Activated T-helper 1 cell treated with anti-CD3 and anti-CD28 coated beads, Interleukin-2, amount 50 U/mL, for 16 hours (primary cell): ENCODE measurements at places on chromosomes 7 and 10.

DNA sequence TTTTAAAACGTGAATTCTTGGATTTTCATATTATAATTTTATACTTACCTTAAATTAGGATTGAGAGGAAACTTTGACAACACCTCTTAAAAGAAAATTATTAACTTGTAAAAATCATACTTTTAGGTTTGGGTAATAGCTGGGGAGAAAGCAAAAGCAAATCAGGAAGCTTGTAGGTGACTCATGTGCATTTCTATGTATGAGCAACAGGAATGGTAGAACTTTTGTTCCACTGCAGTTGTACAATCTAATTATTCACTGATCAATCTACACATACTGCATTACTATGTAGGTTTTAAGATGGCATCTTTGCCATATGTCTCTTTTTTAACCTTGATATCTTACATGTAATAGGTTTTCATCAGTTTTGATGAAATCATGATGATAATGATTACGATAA lies 223.2 kb downstream of the PRKG1 start:
- no peak for DNase-seq

DNA sequence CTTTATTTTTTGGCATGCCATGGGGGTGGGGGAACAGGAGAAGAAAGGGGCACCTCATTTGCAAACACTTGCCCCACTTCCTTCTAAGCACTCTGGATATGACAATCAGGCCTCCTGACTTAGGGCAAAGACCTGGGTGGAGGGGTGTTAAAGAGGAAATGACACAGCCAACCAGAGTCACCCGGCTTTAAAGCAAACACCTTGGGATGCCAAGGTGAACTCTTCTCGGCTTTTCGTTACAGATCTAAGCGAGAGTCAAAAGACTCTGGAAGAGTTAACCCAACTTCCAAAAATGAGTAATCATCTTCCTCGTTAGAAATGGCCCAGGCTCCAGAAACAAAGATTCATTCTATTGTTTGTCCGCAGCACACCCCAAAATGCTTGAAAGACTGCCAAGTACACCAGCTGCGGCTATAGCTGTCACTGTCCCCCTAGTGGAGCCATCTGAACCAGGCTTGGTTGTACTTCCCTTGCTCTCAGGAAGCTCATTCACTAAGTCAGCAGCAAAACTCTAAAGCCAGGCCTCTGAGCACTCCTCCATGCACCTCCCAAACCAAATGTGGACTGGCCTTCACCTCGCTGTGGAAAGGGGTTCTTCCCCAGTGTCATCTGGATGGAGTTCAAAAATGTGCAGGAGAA lies 24.8 kb downstream of the FAM53B start:
- peak; percentile 49 for DNase-seq

- DNase-seq = no peak
These were observed 134.8 kb upstream of the SHH start for GRCh38 chr7:155947051-155947450.

- DNase-seq = no peak
These were observed 109.5 kb upstream of the GATA3 start for GRCh38 chr10:7945034-7945433.

GRCh38 chr7:145665499-145666258 lies 450.9 kb upstream of the CNTNAP2 start:
- DNase-seq = no peak

DNA sequence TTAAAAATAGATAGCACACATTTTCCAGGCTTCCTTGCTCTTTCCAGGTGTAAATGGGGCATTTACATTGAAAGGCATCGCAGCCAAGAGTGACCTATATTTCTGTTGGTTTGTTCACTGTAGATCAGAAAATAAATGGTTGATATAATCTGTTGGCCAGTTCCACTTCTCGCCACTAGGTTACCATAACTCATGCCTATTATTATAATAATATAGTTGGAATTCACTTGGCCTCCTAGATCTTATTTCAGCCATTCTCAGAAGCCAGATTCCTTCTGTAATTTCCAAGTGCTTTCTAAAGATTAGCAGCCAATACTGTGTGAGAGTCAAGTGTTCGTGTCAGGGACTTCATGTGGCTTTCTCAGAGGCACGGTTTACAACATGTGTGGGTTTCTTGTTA lies 179.5 kb downstream of the DNAH11 start:
- DNase-seq = no peak

- DNase-seq = no peak
These were observed 33.2 kb downstream of the SPAM1 start for GRCh38 chr7:123958186-123958703.

DNA sequence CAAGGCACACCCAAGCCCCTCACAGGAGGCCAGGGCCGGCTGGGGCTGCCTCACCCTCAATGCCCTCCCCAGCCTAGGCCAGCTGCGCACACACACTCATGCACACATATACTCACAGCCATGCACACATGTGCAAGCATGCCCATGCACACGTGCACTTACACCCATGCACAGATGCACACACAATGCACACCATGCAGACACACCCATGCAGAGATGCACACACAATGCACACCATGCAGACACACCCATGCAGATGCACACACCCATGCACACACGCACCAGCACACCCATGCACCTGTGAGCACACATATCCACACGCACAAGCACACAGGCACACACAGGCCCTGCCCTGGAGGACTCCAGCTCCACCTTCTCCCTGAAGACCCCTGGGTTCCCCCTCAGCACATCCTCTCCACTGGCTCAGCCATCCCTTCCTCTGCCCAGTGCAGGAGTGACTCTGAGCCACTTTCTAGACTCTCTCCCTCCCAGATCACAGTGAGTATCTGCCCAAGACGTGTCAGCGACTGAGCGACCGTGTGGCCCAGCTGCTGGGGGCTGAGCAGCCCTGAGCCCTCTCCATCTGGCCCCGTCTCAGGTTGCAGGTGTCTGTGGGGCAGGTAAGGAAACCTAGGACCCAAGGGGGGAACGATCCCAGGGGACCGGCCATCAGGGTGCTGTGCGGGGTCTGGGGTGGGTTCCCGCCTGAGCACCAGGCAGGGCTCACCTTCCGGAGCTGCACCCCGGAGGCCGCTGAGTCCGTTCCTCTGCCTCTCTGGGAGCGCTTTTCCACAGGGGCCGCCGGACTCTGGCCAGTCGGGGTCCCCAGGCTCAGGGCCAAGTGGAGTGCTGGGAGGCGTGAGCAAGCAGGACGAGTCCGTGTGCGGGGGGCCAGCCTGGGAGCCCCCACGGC lies 25.8 kb downstream of the AP5Z1 start:
- no peak for DNase-seq

- DNase-seq = no peak
These were observed 100.4 kb upstream of the RET start for GRCh38 chr10:42976351-42977031.

GRCh38 chr10:30783939-30784501 lies 154.5 kb upstream of the LYZL2 start:
- peak; percentile 70 for DNase-seq

GRCh38 chr10:49070701-49071100 lies 44.6 kb downstream of the VSTM4 start:
- DNase-seq = no peak

DNA sequence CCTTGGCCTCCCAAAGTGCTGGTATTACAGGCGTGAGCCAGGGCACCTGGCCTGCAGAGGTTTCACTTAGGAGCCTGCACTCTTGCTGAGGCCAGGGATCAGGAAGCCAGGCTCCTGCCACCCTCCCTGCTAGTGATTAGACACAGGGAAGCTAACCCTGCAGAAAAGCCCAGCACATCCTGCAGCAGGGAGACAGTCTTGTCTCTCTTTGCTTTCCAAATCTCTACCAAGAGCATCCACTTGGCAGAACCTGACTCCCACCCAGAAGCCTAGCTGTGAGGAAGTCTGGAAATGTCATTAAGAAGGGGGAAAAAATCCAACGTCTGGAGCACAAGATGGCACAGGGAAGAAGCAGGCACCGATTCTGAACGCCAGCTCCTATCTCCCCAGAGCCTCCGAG lies 8.0 kb upstream of the FAM171A1 start:
- no peak for DNase-seq

DNA sequence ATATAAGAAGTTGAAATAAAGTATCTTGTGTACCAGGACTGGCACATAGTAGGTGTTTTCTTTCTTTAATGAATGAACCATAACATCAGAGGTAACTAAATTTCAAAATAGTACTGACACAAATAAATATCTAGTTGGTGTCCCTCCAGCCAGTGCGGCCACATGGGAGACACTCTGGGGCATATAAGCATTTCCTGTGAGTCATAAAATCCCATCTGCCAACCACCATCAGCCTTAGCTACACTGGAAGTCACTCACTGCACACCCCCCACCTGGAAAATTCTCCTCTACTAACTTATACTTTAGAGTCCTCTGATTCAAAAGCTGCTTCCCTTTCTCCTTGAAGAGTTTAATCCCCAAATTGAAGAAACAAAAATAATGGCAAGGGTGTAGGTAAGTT lies 32.5 kb downstream of the DYDC1 start:
- no peak for DNase-seq

- no peak for DNase-seq
These were observed 644.4 kb upstream of the IGFBP3 start for GRCh38 chr7:46565253-46566096.

DNA sequence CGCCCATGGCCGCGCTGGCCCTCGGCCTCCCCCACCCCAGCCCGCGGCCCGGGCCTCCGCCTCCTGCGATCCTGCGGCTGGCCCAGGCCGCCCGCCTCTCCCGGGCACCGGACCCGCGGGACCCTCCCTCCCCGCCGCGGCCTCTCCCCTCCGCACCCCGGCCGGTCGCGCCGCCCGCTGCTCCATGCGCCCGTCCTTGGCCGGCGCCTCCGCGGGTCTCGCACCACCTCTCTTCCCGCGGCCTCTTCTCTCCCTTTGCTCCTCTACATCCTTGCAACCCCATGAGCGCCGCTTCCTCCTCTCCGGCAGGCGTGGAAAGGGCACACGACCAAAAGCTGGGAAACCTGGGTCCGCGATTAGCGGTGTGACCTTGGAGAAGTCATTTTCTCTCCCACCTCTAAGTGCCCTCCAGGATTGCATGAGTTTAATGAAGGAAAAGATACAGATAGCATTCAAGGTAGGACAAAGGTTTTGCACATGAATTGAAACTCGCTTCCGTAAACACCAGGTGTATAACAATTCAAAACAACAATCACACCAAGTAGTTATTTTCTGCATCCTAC lies 448 bp upstream of the SRPK2 start:
- no peak for DNase-seq

DNA sequence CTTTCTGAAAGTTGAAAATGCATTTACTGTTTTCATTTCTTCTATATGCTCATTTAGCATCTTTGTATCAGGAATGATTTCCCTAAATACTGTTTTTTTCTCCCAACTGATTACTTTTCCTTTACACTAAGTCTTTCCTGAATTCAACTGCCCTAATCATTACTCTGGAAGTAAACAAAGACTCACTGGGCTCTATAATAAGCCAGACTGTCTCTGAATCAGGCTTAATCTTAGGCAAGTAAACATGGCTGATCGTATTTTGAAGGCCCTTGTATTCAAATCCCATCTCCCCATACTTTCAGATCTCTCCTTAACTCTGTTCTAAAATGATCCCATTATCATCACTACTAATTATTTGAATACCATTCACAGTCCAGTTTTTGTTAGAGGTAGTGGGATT lies 61.6 kb downstream of the PDZD8 start:
- no peak for DNase-seq

DNA sequence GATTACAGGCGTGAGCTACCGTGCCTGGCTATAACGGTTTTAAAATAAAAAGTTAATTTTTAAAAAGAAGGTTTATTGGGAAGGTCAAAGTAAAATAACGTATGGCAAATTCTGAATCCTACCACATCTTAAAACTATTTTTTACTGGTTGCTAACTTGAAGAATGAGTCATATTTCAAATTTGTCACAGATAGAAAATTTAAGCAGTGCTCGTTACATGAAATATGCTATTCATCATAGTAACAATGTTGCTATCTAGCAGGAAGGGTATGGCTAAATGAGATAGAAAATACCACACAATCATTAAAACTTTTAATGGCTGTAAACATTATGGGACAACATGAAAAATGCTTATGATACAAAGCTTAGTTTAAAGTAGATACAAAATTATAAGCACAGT lies 500.5 kb downstream of the PHTF2 start:
- no peak for DNase-seq

DNA sequence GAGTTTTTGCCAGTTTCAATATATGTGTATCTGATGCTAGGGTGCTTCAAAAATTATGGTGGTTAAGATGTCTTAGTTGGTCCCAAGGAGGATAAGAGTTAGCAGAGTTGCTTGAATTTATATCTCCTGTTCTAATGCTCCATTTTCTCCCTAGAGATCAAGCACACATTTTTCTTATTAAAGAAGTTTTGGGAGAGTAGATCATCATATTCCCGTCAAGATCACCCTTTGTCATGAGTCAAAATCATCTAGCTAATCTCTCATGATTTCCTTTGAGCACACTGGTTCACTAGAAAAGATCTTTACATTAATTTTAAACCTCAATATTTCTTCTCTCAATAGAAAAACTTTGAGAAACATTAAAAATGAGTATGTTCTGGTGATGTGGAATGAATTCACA lies 429.9 kb upstream of the SEMA3A start:
- no peak for DNase-seq

DNA sequence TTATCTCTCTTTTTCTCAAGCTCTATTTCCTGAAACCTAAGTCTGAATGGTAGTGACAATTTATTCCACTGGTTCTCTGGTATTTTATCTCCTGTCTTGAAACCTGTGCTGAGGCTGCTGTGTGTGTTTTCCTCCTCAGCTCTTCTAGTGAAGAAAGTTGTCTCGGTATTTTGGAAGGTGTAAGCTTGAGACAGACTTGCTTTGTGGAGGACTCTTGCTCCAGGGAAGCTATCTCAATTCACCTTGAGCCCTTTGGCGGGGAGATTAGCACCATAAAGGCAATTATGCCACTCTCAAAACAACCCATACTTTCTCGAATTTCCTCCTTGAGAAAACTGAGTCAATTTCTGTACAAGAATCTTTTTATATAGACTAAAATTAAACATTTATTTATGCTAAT lies 141.6 kb downstream of the THSD7A start:
- DNase-seq = no peak

DNA sequence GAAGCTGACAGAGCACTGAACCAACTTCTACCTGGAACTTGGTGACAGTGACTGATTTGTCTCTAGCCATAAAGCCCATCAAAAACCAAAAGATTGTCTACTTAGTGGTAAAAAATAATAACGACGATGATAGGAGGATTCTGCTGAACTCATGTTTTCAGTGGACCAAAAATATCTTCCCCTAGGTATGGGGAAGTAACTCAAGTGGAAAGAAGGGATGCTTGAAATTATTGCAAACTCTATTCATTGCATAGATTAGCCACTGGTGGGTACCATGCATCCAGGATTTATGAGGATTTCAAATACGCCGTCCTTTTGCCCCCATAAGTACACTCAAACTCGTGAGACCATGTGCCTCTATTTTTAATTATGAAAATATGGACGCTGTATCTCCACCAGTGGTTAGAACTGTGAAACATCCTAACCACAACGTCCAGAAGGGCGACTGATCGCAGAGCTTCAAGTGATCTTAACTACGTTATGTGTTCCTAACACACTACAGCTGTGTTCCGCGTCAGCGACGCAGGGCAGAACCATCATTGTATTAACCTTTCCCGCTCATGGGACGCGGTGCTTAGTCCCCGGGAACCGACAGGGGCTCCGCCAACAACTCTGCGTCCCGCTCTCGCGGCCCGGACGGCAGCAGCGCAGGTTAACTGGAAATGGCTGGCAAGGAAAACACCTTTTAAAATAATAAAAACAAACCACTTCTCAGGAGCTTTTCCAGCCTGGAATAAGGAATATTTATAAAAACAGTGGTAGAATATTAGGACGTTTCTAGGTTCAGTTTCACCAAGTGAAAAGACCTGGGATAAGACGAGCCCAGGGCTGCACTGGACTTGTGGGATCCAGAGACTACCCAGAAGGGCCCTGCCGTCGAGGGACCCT lies 776 bp downstream of the PEX1 start:
- DNase-seq = peak; percentile 35

- DNase-seq = no peak
These were observed 58.6 kb downstream of the ADRB1 start for GRCh38 chr10:114102256-114102655.
